ENCODE measurements at places on chromosomes 7 and 10.

DNA sequence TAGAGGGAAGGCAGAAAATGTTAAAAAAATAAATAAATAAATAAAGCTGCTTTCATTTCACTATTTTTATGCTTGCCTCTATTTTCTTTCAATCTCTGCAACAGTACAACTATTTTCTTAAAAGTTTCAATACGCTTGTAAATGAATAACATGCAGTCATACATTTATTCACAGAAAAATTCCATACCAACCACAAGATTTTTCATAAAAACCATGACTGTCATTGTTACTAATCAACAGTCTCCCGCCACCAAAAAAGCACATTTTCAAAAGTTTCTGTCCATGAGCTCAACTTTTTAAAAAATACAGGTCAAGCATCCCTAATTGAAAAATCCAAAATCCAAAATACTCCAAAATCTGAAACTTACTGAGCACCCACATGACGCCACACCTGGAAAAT is 5.3 kb downstream of the PARD3 start:
- no peak for DNase-seq

DNA sequence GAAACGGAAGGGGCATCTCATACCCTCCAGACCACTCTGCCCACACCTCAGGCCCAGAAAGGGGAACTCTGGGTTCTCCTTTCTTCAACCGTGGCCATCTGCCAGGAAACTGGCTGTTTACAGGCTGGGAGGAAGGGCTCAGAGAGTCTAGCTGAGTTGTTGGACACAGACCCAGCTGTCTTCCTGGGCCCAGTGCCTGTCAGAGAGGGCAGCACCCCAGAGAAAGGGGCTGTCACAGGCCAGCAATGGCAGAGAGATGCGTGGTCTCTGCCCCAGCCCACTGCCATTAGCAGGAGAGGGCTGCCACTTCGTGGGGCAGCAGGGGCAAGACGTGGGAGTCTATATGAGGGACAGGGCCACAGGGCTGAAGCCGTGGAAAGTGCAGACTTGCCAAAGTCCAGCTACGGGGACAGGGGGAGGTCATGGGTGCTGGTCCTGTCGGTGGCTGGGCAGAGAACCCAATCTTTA is 11.0 kb downstream of the GRID1 start:
- no peak for DNase-seq

DNA sequence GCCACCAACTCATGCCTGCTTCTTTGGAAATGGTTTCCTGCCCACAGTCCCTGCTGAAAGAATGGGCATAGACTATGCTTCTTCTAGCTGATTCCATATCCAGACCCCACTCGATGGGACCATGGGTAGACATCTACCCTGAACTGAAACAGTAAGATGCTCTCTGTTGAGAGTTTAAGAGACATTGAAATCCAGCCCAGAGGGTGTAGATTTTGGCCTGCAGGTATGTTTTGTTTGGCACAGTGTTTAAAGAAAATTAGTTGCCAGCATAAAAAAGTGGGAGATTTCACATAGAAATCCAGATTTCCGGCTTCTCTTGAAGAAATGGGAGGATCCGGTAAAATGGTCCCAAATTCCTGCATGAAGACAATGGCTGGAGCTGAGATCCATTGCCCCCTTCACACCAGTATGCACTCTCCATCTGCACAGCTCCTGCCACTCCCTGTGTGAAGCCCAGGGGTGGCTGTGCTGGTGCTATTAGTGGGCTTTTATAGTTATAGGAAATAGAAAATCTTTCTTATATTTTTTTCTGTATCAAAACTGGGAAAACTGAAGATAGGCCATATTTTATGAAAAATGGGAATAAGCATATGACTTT is 218.1 kb downstream of the PTEN start:
- DNase-seq: no peak

DNA sequence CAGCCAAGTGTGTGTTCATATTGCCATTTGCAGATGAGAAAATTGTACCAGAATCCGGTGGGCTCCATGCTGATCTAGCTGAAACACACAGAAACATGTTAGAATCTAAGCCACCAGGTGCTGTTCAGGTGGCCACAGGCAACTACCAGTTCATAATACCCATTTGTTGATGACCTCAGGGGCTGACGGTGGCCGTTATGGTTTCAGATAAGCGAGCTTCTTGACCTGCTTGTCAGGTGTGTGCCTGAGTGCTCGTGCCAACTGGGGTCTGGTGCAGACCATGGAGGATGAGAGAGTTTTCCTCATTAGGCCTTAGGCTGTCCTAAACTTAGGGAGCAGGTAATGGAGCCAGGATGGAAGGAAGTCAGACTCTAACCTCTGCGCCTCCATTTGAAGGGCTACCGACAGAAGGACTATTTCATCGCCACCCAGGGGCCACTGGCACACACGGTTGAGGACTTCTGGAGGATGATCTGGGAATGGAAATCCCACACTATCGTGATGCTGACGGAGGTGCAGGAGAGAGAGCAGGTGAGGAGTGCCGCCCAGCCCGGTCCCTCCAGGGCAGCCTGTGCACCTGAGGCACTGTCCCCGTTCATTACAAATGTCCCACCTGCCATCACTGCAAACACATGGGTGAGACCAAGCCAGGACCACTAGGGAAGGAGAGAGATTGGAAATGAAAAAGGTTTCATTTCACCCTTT is 53.1 kb downstream of the MKI67 start:
- DNase-seq: no peak

GRCh38 chr7:135271255-135271615 is 37.6 kb downstream of the STRA8 start:
- DNase-seq: no peak

DNA sequence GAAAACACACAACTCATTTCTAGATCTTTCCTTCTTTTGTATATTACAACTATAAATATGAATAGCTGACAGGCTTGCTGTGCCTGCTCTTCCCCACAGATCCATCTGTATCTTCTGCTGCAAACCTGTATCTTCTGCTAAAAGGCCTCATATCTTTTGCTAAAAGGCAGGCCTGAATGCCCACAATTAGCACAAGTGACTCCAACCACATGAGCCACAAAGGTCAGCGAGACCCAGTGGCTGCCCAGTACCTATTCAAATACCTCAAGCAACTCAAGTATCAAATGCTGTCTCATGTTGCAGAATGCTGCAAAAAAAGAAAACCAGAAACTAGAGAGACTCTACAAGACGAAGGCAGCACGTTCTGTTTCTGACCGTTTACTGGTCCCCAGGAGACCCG is 54.5 kb upstream of the ATP6V0A4 start:
- DNase-seq: no peak

GRCh38 chr7:131425992-131426391 is 98.3 kb downstream of the MKLN1 start:
- DNase-seq: no peak

- DNase-seq: no peak
These were observed 1.5 kb upstream of the RALA start for GRCh38 chr7:39621784-39622411.

DNA sequence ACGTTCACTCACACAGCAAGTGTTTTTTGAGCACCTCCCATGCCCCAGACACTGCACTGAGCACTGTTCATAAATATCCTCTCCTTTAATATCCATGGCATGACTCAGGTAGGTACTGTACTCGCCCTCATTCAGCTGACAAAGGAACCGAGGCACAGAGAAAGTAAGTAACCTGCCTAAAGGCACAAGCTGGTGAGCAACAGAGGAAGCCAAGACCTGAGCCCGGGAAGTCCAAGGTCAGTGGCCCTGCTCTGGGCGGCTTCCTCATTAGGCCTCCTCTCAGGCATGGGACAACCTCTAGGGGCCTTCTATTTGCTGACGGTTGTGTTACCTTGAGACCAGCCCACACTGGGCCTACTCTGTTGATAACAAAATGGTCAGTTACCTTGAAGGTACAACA is 45.1 kb upstream of the EZH2 start:
- DNase-seq: no peak

DNA sequence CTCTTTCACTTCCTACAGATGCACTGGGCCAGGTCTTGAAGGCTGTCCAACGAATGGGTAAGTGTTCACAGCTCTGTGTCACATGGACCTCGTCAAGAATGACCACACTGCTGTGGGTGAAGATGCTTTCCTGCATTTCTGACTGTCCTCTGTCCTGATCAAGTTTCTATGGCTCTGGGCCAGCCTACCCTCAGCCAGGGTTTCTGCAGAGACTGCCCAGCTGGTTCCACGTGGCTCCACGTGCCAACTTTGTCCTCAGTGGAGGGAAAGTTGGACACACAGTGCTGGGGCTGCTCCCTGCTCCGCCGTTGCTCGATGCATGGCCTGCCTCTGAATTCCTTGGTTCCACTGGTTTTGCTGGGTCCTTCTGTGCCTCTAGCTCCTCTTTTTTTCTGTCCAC is 152.3 kb downstream of the EGFR start:
- DNase-seq: no peak

DNA sequence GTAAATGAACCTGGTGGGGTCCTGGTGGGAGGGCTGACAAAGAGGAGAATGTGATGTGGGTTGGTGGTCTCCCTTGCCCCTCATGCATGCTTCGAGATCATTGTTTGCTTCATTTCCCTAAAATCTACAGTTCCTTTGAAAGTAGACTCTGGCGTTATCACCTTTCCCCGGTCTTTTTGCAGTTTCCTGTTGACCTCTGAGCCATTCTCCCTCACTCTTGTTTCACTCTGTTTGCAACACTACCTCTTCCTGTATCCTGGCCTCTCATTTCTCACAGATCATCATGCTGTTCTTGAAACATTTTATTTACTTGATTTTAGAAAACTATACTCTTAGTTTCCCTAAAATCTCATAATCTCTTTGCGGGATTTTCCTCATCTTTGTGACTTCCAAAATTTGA is 179.8 kb downstream of the WNT2 start:
- DNase-seq: no peak

- no peak for DNase-seq
These were observed 1.1 kb upstream of the ING3 start for GRCh38 chr7:120949393-120949911.

Data from retinal pigment epithelial cell (primary cell).